ENCODE measurements at places on chromosomes 3 and 15.
A peak's percentile ranks its signal among the peaks of the same experiment; 100 is the strongest.

DNA sequence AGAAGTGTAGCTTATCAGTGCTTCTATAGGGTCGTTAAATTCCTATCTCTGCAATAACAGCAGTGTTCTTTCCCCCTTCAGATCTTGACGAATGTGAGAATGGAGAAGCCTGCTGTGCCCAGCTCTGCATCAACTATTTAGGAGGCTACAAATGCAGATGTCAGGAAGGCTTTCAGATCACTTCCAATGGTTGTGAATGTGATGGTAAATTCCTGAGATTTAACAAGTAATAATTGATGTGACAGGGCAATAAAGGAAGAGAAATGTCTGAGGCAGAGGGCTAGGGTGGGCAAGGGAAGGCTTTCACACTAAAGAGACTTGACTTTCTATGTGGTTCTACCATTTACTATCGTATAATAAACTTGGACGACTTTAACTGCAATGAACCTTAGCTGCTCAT, 711.7 kb upstream of the GOLIM4 start:
- DNase-seq = no peak

- DNase-seq = no peak
These were observed 11.3 kb upstream of the GLCE start for GRCh38 chr15:69149163-69149562.

GRCh38 chr3:187719628-187720336, 17.4 kb upstream of the RTP2 start:
- DNase-seq = no peak

DNA sequence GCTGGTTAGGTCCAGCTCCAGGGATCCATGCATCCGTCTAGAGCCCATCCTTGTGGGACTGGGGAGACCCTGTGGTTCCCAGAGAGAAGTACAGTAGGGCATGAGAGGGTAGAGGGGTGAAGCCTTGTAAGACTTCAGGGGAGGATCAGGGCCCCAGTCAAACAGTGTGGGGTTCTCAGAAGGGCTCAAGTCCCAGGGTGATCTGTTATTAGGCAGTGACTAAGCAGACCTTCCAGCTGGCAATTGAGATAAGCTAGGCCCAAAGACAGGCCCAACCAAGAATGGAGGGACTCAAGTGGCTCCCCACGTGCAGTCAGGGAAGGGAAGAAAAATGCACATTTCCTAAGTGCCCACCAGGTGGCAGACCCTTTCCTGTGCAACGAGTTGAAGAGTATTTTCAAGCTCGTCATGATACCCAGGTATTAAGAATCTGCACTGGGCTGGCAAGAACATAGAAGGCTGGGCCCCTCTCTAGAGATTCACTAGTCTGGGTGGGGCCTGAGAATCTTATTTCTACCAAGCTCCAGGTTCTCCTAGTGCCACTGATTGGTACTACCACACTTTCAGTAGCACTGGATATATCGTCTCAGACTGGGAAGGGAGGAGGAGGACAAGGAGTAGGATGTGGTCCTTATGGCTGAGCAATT, 240.8 kb downstream of the NR1D2 start:
- peak; percentile 34 for DNase-seq

- no peak for DNase-seq
These were observed 77.6 kb upstream of the RAP2B start for GRCh38 chr3:153084431-153084830.

GRCh38 chr3:71441217-71441924, 142.2 kb downstream of the FOXP1 start:
- DNase-seq = no peak

- DNase-seq = no peak
These were observed 747.5 kb downstream of the NR2F2 start for GRCh38 chr15:97077975-97078374.

DNA sequence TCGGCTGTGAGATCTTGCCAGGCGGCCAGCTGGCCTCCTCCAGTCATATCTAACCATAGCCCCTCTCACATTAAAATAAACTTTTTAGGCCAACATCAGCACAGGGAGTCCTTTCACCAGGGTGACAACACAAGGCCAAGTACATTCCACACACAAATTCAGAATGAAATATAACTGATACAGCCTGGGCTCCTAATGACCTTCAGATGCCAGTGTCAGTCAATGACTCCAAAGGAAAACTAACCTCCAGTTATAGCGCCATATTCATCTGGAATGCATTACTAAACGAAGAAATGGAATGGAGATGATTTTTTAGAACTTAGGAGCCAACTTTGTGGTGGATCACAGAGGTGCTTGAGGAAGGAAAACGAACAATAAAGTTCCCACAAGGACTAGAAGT, 205.4 kb downstream of the GREM1 start:
- DNase-seq = no peak

- DNase-seq = no peak
These were observed 37.3 kb downstream of the BTD start for GRCh38 chr3:15638891-15639262.

DNA sequence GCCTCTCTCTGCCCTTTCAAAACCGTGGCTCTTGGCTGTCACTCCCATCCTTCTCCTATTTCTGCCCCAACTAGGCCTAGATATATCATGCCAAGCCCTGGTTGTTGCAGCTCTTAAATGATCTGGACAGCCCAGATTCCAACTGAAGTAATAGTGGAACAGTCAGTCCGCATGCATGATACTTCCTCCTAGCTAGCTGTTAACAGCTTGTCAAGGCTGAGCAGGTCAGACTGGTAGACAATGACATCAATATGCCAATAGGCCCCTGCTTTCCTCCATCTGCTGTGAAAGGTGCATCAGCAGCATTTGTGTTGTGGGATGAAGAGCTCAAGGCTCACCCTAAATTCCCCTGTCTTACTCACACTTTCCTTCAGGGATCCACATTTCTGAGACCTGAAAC, 527.7 kb upstream of the TGFBR2 start:
- DNase-seq = no peak

DNA sequence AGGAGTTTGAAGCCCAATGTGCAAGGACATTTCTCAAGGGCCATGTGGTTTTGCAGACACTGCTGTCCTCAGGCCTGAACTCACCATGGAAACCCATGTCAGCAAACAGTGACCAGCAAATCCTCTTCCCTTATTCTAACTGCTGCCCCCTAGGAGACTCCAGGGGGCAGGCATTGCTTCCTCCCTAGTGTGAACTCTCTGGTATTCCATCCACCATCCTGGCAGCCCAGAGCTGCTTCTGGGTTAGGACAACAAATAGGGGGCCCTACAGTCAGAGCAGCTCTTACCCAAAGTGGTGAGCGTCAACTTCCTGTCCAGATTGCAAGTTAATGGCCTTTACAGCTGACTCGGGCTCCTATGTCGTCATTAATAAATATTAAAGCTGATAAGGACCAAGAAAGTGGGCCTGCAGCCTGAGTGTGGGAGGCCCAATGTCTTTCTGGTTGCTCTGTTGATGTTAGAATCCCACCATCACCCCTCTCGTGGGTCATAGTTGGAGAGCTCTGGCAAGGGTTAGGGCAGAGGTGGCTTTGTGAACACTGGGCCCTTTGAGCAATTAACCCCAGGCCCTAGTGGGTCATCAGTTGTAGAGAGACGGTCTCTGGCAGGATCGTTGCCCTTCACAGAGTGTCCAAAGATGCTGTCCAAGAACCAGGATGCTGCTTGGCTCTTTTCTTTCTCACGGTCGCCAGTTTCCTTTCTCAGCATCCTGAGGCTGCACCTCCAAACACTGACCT, 41.5 kb downstream of the TGM4 start:
- DNase-seq = no peak

- no peak for DNase-seq
These were observed 256.0 kb upstream of the CTDSPL start for GRCh38 chr3:37605572-37606153.

DNA sequence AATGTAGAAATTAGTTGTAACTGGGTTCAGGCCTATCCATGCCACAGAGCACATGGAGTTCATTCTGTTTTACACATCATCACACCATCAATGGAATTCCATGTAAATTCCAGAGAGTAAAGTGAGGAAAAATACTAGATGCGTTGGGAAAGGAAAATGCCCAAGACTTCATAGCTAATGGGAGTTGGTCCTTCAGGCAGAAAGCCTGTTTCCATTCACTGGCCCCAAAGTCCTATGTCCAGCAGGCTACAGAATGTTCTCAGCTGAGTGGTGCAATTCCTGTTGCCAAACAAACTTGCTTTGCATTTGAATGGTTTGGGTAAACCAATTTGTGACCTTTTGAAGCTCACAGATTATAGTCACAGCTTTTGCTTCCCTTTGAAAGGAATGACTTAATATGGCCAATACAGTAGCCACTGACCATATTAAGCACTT, 164.6 kb upstream of the PFN2 start:
- no peak for DNase-seq

- peak; percentile 6 for DNase-seq
These were observed 412.9 kb downstream of the TIGIT start for GRCh38 chr3:114706591-114707232.

GRCh38 chr3:15923640-15924405, 126.0 kb upstream of the ANKRD28 start:
- no peak for DNase-seq

DNA sequence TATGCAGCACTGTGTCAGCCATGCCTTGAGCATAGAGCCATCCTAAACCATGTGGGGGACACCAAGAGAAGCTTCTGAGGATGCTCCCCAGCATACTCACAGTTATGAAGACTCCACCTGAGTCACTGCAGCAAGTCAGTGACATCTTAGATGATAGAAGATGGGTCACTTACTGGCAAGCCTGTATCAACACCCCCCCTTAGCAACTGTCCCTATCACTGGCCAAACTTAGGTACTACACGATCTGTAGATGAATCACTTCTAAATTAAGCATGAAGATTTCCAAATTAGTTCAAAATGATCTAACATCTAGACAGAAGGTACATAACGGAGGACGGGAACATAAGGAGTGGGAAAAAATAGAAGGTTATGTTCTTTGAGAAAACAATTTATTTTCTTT, 13.2 kb upstream of the LMCD1 start:
- no peak for DNase-seq

DNA sequence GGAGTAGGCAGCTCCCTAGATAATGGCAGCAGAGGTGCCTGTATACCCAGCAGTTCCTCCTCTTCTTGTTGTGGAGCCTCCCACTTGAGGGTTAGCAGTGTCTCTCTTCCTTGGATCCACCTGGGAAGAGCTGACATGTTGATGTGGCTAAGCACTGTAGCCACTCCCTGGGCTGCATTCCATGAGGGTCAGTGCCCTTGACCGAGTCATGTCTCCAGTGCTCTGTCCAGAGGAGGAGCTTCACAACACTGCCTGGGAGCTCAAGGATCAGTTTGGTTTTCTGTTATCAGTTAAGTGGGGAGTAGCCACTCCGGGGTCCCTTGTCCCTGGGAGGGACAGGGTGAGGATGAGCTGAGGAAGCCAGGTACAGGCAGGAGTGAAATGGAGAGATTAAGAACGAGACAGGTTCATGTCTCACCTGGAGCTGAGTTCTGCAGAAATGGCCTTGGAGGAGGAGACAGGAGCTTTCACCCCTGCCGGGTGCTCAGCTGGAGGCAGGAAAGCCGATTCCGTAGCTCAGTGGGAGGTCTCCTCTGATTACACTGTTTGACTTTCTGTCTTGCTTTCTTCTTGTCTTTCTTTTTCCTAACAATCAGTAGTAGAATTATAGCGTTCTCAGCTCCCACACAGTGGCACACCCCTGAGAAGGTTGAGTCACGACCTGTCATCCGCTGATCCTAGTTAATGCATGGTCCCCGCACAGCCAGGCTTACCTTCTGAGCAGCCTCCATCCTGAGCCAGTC, 57.9 kb upstream of the SEC22A start:
- DNase-seq = no peak

GRCh38 chr3:122755491-122755890, 38.1 kb downstream of the HSPBAP1 start:
- DNase-seq = no peak

GRCh38 chr3:116141724-116142123, 303.6 kb downstream of the LSAMP start:
- no peak for DNase-seq

GRCh38 chr15:45810201-45810600, 175.4 kb downstream of the SQOR start:
- no peak for DNase-seq

DNA sequence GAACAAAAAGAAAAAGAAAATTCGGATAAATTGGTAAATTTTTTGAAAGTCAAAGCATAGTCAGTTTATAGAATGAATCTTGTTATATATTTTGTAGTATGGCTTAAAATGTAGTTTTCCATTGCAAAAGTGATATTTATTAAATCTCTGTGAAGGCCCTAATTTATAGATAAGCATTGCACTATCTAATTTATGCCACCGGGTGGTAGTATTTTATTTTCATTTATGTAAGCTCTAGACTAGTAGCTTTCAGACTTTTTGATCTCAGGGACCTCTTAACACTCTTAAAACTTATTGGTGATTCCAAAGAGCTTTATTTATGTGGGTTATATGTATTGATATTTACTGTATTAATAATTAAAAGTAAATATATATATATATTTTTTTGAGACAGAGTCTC, 133.9 kb upstream of the LRRFIP2 start:
- DNase-seq = no peak

DNA sequence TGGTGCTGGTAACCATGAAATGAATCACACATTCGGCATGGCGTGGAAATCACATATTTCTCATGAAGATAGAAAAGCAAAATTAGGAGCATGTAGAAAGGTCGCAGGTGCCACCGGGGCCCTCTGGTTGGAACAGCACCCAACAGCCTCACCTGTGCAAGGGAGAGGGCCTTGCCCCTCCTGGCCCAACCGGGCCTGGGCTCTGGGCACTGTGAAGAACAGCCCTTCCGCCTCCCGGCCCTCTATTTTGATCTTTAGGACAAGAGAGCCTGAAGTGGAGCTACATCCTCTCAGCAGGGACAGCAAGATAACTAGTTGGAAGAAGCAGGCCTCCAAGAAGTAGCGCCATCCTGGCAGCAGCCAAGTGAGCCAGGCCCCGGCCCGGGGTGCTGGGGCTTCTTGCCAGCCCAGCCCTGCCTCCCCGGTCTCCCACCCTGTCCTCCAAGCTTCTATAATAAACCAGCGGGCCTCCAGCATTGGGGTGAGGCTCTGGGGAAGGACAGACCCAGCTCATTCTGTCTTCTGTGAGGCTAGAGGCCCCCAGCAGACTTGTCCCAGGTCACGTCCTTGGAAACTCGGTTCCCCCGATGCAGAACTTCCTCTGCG, 46.1 kb upstream of the FGD5 start:
- DNase-seq = no peak

- DNase-seq = no peak
These were observed 20.8 kb downstream of the AKAP13 start for GRCh38 chr15:85401108-85401774.

- no peak for DNase-seq
These were observed 82.2 kb downstream of the PCCB start for GRCh38 chr3:136332302-136332701.

GRCh38 chr3:158920371-158920770, 118.5 kb downstream of the MFSD1 start:
- no peak for DNase-seq

- no peak for DNase-seq
These were observed 8.8 kb downstream of the RPL39L start for GRCh38 chr3:187130346-187131066.

DNA sequence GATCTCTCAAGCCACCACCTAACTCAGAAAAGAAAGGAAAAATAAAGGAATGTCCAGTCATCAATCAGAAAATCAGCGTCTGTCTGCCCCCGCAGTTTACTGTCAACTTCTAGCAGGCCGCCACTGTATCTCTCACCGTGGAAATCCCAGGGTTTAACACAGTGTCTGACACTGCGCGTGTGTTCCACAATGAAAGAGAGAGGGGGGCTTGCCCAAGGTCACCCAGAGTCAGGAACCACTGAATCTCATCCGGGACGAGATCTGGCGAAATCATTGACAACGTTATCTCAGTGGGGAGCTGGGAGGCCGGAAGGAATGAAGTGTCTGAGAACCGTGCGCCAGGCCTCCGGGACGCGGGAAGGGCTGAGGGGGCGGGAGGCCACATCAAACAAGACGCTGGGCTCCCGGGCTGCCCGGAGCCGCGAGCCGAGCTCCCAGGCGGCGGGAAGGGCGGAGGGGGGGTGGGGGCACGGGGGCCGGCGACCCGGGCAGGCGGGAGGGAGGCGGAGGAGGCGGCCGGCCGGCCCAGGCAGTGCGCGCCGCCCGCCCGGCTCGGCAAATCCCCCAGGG, 2.2 kb upstream of the HES1 start:
- DNase-seq = no peak

Measured in stromal cell of bone marrow (primary cell).